ENCODE measurements at places on chromosomes 3 and 15.
A peak's percentile ranks its signal among the peaks of the same experiment; 100 is the strongest.

DNA sequence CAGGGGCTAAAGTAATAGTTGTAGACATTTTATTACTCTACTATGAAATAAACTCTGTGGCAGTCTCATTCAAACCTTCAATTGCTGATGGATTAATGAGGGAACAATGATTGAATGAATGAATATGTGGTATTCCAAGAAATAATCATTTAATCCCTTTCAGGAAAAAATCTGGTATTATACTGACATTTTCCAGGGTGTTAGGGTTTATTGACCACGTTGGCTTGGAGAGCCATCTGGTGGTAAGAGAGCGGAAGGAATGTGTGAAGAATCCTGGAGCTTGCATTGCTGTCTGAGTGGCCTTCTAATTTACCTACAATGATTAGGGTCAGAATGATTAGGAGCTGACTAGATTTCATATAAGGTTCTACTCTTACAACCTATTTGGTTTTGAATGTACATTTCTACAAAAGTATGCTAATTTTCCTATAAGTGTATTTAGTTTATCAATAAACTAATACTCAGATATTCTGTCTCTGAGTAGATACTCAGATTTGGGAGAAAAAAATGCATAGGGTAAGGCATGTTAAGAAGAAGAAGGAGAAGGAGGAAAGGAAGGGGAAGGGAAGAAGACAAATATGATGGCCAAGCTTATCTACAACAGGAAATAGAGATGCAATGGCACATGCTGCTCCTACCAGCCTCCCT lies 249.9 kb downstream of the ROBO1 start:
- peak; percentile 14 for DNase-seq

DNA sequence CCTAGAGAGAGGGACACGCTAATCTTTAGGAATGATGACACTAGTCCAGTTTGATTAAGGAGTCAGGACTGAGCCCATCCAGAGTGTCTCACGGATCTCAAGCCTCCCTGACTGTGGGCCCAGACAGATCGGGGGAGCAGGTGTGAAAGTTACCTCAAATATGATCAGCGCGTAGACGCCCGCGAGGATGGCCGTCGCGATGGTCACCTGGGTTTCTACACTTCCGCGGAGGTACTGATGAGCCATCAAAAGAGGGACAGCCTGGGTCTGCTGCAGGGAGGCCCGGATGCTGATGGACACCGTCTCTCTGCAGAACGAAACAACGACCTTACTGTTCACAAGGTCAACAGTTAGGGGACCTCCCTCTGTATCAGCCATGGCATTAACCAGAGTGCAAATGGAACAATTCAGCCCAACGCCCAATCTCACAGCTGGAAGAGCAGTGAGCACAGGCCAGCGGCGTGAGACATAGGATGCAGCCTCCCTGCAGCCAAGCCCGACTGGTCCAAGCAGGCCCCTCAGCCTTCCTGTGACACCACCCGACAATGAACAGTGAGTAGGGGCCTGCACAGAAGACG lies 84.4 kb downstream of the OCA2 start:
- no peak for DNase-seq

DNA sequence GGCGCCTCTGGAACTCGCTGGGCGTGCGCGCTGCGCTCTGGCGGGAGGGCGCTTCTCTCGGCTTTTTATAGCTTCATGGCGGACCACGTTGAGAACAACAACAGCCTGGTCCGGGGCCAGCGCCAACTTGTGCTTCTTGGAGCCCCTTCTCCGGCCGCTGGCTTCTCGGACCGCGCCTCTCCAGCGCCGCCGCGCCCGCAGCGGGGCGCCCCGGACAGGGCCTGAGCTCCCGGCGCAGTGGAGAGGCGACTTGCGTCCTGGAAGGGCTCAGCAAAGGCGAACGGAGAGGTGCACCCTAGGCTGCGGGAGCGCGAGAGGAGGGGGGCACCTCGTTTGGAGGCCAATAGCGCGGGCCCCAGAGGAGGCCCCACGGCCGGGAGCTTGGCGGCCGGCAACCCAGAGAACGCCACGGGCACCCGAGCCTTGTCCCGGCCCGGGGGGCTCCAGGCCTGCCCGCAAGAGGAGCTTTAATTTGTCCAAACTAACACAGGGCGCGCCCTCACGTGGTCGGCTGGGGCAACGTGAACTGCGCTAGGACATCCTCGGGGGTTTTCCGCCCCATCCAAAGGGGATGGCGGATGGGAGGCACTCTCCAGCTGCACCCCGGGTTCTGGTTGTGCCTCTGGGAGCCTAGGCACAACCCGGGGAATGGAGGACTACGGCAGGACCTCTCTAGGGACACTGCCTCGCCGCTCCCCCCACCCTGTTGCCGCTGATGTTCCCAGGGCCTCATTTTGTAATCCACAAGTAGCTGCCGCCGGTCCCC lies 37.8 kb downstream of the HMCES start:
- DNase-seq = peak; percentile 87

DNA sequence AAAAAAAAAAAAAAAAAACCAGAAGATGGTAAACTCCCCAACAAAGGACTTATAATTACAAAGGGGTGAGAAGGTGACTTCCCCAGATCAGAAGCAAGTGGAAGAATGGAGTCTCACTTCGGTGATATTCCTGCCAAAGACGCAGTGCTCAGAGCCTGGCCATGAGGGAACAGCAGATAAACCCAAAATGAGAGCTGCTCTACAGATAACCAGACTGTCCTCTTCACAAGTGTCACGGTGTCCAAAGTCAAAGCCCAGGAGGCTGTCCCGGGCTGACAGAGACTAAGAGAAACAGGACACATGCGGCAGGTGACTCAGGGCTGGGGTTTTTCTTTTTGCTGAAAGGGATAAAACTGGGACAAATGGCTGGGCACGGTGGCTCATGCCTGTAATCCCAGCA lies 48.8 kb downstream of the HMCES start:
- no peak for DNase-seq

DNA sequence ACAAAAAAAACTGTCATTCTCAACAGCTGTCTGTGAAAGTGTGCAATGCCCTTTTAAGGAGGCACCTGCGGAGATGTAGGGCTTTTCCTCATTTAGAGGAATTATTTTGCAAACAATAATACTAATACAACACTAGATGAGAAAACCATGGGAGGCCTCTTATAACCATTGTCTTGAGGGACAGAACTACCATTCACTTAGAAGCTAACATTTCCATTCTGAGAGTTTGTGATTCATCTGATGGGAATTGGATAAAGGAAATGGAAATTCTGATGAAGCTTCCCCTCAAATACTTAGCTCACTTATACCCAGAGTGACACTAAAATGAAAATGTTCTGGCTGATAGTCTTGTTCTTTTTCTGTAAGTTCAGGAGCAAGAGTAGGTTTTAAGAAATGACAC lies 147.7 kb downstream of the CADPS start:
- DNase-seq = no peak

GRCh38 chr3:179037351-179037750 lies 34.3 kb downstream of the ZMAT3 start:
- DNase-seq = peak; percentile 19

DNA sequence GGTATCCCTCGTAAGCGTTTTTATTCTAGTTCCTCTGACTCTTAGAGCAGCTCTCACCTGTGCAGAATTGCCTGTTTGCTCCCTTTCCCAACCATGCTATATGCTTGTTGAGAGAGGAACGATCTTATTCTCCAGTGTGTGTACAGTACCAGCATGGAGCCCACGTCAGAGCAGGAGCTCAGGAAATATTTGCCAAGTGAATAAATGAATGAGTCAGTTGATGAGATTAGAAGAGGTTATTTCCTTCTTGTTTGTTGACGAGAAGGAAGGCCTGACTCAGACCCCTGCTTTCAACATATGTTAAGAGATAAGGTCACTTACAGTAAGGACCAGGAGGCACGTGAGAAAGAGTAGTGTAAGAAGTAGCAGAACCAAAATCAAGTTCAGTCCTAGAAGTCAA lies 106.3 kb upstream of the ABHD17C start:
- DNase-seq = no peak

- peak; percentile 72 for DNase-seq
These were observed 33.5 kb upstream of the LYZL4 start for GRCh38 chr3:42443819-42444436.

DNA sequence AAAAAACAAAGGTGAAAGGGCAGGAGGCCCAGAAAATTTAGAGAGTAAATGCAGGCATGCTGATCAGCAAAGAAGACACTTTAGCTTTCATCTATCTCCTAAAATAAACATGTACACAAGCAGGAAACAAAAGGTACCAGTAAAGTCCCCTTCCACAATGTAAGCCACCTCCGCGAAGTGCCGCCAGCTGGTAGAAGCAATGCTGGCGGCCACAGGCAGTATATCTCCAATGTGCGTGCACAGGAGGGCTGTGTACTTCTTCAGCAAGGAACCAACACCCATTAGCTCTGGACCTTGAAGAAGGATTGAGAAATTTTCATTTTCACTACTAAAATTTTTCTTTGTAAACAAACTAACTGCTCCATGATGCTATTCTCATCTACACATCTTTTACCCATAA lies 75.4 kb downstream of the HERC2 start:
- DNase-seq = no peak

- no peak for DNase-seq
These were observed 21.3 kb downstream of the MLH1 start for GRCh38 chr3:37014620-37015019.

DNA sequence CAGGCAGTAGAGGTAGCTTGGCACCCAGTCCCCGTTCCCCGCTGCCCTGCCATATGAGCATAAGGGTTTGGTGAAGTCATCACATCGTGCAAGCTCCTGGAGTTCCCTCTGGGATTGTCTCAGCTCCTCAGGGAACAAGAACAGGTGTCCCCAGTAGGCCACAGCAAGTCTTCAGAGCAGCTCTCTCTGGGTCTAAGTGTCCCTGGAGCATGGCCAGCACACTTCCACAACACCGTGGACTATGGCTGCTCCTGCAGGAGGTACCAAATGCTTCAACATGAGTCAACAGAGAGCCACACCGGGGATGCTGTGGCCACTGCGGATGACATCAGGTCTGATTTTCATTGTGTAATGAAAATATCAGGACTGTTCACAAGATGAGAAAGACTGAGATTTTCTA lies 23.1 kb downstream of the ABHD6 start:
- DNase-seq = no peak

GRCh38 chr3:197006446-197006845 lies 23.2 kb downstream of the MELTF start:
- no peak for DNase-seq

- DNase-seq = no peak
These were observed 17.1 kb downstream of the VIPR1 start for GRCh38 chr3:42519568-42519962.

DNA sequence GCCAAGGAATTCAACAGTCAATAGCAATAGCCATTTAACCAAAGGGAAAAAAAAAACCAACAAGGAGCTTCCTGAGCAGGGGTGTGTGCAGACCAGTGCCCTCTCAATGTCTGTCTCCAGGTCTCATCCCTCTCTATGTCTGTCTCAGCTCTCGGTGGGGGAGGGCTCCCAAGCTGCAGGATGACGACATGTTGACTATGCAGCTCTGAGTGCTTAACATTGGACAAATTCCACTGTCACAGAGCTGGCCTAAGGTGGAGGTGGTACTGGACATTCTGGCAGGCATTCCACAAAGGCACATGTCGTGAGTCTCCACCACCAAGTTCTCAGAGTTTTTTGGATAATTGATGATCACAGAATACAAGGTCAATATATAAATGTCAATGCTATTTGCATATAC lies 2.0 kb upstream of the CAPN7 start:
- DNase-seq = no peak

- no peak for DNase-seq
These were observed 321.8 kb upstream of the STAC start for GRCh38 chr3:36058404-36059030.

GRCh38 chr15:88071141-88071540 lies 185.4 kb downstream of the NTRK3 start:
- DNase-seq = no peak

Measured in hippocampal formation (tissue), 2 donors.